ENCODE measurements at places on chromosomes 5 and 9. TPM values are rescaled to one million over a fixed set of nuclear protein-coding genes. Genes with fewer than 3 reads are reported as not detected.

DNA sequence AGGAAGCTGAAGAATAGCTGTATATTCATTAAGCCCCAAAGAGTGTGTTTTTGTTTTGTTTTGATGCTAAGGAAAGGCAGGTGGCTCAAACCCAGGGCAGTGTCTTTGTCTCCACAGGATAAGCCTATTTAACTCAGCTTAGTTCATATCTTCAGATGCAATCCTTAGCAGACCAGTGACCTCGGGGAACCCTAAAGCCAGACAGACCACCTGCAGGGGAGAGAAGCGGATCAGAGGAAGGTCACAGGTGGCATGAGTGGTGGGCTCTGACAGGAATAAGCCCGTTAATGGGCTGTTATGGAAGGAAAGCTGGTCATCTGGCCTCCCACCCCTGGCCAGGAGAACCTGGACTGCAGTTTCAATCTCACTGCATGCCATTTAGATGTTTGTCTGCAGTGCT, 30.8 kb downstream of the TAS2R1 start:
- DNase-seq: no peak

DNA sequence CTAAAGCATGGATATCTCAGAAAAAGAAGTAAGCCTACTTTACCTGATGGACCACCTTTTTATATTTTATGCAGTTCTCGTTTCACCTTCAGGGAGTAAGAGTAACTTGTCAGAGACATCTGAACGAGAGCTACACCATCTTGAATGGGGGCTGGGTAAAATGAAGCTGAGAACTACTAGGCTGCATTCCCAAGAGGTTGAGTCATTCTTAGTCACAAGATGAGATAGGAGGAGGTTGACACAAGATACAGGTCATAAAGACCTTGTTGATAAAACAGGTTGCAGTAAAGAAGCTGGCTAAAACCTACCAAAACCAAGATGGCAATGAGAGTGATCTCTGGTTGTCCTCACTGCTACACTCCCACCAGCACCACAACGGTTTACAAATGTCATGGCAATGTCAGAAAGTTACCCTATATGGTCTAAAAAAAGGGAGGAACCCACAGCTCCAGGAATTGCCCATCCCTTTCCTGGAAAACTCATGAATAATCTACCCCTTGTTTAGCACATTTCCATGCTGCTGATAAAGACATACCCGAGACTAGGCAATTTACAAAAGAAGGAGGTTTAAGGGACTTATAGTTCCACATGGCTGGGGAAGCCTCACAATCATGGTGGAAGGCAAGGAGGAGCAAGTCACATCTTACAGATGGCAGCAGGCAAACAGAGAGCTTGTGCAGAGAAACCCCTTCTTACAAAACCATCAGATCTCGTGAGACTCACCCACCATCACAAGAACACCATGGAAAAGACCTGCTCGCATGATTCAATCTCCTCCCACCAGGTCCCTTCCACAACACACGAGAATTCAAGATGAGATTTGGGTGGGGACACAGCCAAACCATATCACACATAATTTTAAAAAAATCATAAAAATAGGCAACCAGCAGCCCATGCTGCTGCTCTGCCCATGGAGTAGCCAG, 62.5 kb downstream of the GIN1 start:
- no peak for DNase-seq

BTNL9 gene
- total RNA-seq: 3.6 TPM

MTMR12 gene
- total RNA-seq: 19.9 TPM

- DNase-seq: no peak
Measured at GRCh38 chr5:2378976-2379375, 372.5 kb downstream of the IRX2 start.

Measured in spinal cord (tissue), 10 donors.